Neural progenitor cell (in vitro differentiated cells): ENCODE measurements at places on chromosomes 5 and 9.

DNA sequence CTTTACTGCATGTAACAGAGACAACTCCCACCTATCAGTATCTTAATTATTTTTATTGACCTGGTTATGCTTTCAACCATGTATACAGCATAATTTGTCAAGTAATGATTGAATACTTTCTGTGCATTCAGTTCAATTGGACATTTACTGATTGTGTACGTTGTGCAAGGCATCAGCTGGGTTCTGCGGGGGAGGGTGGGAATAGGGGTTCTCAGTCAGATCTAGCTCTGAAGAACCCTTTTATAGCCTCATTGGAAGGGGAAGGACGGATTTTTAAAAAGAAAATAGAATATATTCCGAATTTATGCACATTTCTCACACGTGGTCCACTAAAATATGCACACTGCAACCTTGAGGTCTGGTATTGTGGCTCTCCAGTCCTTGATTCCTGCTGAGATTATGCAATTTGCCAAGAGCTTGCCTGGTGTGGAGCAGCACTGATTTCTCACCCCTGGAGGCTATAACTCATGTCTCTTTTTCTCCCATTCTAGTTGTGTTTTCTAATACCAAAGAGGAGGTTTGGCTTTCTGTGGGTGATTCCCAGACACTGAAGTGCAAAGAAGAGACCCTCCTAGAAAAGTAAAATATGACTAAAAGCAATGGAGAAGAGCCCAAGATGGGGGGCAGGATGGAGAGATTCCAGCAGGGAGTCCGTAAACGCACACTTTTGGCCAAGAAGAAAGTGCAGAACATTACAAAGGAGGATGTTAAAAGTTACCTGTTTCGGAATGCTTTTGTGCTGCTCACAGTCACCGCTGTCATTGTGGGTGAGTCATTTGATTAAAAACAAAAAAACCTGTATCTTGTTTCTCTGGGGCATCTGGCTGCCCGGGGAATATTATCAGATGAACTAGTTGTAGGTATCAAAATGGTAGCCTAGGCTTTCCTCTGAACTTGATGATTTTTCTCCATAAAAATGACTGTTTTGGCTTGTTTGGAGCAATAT is 1.7 kb downstream of the SLC1A3 start:
- no peak for DNase-seq

- DNase-seq = no peak
Measured at GRCh38 chr9:81906671-81907070, 21.6 kb upstream of the SPATA31D4 start.

DNA sequence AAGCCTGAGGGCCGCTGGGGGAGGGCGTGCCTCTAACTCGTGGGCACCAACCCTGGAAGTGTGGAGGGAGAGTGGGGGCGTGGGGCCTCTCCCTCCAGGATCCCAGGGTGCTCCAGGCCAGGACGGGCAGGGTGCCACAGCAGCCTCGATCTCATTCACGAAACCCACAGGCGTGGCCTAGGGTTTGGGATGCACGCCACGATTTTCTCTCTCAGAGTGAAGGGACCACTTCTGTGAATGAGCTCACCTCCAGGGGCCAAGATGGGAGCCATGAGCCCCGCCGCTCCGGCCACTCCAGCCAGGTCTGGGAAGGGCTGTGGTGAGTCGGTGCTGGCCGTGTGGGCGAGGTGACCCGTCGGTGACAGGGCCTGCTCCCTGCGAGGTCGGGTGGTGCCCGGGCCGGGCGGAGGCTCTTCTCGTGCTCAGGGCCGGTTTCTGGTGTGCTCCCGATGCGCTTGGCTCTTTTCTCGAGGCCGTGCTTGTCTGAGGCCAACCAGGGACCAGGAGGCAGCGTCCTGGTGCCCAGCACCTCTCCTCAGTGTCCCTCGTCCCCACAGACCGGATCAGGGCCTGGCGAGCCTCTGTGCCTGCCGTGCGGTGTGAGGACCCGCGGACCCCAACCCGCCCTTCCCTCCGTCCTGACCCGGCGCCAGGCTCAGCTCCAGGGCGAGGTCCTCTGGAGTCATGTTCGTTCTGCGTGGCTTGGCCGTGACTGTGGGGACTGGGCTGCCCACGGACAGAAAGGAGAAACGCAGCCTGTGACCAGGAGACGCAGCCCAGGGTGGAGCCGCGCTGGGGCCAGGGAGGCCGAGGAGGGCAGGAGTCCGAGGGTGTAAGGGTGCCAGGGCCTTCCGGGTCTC is 31.0 kb downstream of the TPPP start:
- no peak for DNase-seq

GRCh38 chr5:154368041-154368800 is 77.6 kb upstream of the SAP30L start:
- peak; percentile 83 for DNase-seq

GRCh38 chr5:140568443-140569063 is 3.9 kb downstream of the SLC35A4 start:
- no peak for DNase-seq

DNA sequence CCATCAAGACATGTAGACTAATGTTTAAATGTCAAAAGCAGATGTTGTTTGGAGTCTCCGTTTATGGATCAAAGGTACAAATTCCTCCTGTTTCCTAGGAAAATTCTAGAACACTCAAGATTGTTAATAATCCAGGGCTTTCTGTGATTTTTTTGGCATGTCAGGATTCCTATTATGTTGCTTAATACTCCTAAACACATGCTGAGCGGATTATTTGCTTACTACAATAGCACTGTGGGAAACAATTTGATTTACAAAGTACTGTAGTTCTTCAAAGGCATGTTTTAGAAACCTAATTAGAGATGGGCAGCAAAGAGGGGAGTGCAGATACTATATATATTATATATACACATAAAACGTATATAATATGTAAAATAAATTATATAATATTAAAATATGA is 19.0 kb upstream of the SCAMP1 start:
- peak; percentile 47 for DNase-seq

- no peak for DNase-seq
Measured at GRCh38 chr9:105118636-105119035, 125.8 kb upstream of the SLC44A1 start.

- no peak for DNase-seq
Measured at GRCh38 chr5:14265570-14265969, 122.4 kb downstream of the TRIO start.

- DNase-seq = no peak
Measured at GRCh38 chr5:97167435-97167834, 15.6 kb downstream of the RIOK2 start.

GRCh38 chr9:87840134-87840533 is 42.5 kb upstream of the SPATA31E1 start:
- no peak for DNase-seq

GRCh38 chr9:115413766-115414382 is 295.9 kb upstream of the TNC start:
- DNase-seq = no peak

DNA sequence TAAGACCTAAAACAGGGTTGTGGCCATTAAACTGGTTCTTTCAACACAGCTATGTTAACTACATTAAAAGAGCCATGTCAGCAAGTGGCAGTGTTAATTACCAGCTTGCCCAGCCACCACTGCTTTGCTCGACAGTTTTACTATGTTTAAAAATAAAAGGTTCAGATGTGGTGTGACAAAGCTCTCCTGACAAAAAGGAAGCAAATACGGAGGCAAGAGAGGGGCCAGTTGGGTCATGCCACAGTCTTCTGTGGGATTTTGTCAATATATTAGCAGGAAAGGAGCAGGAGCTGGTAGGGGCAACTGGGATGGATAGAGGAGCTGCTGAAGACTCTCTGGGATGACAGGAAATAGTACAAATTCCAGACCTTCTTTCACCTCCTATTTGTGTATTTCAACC is 113.5 kb upstream of the PCA3 start:
- no peak for DNase-seq

- no peak for DNase-seq
Measured at GRCh38 chr5:173863359-173863758, 24.8 kb upstream of the CPEB4 start.

- DNase-seq = no peak
Measured at GRCh38 chr5:180522330-180522729, 28.2 kb downstream of the CNOT6 start.
